ENCODE measurements at places on chromosomes 1 and 21. TPM values are rescaled to one million over a fixed set of nuclear protein-coding genes. Genes with fewer than 3 reads are reported as not detected.

EDN2 gene
- not detected for total RNA-seq

CFHR3 gene
- not detected for total RNA-seq

GPATCH2 gene
- total RNA-seq, result 12.2 TPM

KPRP gene
- not detected for total RNA-seq

OMA1 gene
- 52.5 TPM for total RNA-seq

NAXE gene
- 60.8 TPM for total RNA-seq

DNA sequence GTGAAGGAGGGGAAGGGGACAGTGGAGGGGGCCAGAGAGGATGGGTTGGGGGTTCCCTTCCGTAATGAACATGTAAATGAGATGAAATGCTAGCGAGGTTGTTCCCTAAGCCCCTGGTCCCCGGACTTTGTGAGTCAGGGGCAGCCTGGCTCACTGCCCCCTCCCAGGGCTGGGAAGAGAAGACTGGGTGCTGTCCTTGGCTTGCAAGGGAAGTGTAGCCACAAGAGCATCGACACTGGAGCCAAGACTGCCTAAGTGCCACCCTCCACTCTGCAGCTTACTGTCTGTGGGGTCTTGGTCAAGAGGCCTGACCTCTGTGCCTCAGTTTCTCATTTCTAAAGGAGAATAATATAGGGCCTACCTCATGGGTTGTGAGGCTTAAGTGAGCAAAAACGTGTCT, 483 bp downstream of the PEAR1 start:
- DNase-seq, result no peak

DNA sequence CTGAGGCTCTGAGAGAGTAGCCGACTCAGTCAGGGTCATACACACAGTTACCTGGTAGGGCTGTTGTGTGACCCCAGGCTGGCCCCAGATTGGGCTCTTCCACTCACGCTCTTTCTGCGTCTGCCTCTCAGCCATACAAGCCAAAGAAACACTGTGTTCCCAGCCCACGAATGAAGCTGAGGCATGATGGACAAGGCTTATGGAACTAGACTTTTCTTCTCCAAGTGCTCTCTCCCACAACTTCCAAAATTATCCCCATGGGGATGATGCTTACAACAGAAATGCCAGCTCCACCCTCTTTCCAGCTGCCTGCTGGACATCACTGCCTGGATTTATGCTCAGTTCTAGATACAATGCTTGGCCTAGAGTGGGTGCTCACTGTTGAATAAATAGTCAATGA, 102.8 kb upstream of the JUN start:
- DNase-seq, result no peak

- no peak for DNase-seq
Observed at GRCh38 chr1:175810305-175810704, 66.9 kb upstream of the TNR start.

DNA sequence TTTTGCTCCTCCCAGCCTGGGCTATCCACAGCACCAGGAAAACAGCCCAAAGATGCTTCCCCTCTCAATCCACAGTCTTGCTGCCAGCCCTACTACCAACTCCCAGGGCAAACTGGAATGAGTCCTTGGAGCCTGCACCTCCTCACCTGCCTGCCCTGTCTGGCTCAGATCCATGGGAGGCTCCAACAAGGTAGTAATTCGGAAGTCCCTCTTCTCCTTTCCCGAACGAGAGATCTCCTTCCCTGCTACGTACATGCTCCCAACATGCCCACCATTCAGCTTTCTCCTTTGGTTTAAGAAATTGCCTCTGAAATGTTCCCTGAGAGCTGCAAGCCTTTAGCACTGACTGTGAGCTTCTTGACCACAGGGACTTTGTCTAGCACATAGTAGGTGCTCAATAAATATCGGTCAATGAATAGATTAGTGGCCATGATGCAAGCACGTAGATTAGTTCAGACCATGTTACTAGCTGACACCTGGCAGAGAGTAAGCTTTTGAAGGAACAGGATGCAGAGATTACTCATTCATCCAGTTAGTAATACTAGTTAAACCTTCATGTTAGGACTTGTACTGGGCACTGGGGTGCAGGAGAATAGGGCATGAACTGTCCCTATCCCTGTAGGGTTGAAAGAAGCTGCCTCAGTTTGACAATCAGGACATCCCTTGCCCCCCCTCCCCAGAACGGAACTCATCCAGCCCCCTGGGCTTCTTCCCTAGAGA, 80.1 kb downstream of the DISP3 start:
- DNase-seq, result no peak

DNA sequence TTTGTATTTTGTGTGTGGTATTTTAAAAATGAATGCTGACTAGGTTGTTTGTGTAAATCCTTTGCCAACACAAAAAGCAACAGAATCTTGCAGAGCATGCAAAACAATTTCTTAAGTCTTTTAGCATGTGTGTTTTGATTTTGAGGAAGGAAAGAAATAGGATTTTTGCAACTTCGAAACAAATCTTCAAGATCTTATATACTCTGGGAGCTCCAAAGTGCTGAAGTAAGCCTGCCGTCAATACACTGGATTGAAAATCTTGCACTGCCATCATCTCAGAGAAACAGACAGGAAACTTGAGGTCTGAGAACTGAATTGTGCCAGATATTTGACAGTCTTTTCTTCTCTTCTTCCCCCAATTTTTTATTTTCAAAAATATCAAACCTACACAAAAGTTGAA, 29.3 kb upstream of the DISP1 start:
- DNase-seq, result no peak

- no peak for DNase-seq
Observed at GRCh38 chr1:68521286-68521685, 24.4 kb upstream of the DEPDC1 start.

DNA sequence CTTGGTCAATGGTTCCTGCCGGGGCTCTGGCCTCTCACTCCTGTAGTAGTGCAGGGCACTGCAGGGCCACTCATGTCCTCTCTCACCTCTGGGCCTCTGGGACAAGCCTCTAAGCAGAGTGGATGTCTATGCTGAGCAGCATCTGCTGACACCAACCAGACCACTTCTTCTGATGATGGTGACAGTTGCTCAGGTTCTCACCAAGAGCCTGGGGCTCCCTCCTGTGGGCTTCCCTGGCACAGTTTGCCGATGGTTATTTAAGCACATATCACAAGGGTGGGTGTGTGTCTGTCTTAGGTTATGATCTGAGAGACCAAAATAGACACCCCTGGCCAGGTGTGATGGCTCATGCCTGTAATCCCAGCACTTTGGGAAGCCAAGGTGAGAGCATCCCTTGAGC, 17.4 kb upstream of the GPR137B start:
- DNase-seq, result no peak

- DNase-seq, result no peak
Observed at GRCh38 chr21:39439232-39439631, 6.3 kb downstream of the LCA5L start.

- no peak for DNase-seq
Observed at GRCh38 chr1:92262516-92262915, 36.3 kb downstream of the GLMN start.

GRCh38 chr1:203096566-203096965, 10.8 kb upstream of the MYOG start:
- DNase-seq, result no peak

DNA sequence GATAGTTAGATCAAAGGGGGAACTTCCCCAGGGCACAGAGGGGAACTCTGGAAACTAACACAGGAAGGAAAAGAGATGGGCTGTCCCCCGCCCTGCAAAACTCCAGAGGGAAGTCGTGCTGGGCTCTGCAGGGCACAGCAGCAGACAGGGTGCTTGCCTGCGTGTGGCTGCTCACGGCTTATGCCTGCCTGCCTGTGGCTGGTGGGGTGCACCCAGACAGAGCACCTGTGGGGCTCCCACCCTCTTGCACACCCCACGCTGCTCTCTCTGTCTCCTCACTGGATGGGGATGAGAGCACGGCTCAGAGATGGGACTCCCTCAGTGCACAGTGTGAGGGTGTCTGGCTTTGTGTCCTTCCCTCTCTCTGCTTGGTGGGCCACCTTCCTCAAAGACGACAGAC, 13.5 kb upstream of the ETV3L start:
- peak; percentile 56 for DNase-seq

DNA sequence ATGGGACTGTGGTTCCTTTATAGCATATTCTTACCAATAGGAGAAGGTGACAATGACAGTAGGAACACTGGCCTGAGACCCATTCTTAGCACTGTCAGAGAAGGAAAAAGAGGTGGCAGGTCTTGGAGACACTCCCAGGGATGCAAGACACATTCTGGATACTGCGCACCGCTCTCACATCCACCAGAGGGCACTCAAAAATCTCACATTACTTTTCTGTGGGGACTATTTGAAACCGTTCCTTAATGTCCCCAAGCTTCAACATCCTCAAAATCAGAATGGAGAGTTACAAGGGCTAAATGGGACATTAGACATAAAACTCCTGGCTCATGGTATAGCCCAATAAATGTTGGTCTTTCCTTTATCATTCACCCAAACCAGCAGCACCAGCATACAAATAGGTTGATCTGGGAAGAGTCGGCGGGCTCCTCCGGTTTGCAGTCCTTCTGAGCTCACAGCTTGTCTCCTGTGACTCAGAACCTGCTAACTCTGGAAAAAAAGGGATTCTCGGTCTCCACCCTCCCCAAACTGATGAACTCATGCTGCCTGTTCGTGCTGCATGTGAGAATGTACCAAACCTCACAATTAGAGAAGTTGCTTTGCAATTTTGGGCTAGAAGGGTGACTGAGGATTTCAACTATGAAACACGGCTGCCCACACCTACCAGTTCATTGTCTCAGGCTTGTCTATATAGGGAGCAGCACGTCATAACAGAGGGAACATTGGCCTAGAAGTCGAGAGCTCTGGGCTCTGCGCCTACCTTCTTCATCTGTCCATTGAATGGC, 40.2 kb downstream of the IL12RB2 start:
- no peak for DNase-seq

DNA sequence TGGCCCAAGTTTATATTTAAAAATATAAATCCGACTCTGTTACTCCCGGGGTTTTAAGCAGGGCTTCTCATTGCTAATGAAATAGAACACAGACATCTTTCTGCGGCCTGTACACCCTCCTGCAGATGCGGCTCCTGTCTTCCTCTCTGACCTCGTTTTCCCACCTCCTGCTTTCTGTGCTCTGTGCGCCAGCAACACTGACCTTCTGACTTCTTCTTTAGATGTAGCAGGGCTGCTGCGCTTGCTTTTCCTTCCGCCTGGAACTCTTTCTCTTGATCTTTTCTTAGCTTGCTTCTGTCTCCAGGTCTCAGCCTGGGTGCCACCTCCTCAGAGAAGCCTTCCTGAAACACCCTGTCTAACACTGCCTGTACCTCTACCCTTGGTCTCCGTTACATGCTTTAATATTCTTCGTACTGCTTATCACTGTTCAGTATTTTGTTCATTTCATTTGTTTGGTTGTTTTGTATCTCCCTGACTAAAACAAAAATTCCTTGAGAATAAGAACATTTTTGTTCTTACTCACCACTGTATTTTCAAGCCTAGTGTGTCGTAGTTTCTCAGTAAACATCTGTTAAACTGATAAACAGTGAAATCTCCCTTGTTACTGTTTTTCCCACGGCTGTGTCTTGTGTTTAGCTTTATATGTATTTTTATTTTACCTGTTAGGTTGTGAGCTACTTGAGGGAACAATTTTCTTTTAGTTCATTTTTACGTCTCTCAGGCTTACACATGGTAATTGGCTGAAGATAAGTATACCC, 79.0 kb downstream of the ST3GAL3 start:
- peak; percentile 67 for DNase-seq

- DNase-seq, result no peak
Observed at GRCh38 chr21:16563795-16564194, 834.0 kb downstream of the USP25 start.

DNA sequence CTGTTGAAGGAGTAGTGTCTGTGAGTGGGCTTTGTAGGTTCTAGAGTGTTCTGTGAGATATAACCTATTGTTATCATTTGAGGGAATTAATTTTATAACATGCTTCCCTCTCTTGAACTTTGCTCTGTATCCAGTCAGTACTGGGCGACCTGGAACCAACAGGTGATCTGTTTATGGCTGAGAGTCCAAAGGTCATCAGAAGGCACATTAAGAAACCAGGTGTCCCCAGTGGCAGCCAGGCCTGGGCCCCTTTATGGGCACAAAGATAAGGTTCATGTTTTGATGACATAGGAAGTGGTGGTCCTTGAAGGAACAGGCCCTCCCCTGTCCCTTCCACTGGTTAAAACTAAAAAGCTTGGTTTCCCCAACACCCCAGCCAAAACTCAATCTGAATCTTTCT, 61.1 kb downstream of the FHAD1 start:
- no peak for DNase-seq

DNA sequence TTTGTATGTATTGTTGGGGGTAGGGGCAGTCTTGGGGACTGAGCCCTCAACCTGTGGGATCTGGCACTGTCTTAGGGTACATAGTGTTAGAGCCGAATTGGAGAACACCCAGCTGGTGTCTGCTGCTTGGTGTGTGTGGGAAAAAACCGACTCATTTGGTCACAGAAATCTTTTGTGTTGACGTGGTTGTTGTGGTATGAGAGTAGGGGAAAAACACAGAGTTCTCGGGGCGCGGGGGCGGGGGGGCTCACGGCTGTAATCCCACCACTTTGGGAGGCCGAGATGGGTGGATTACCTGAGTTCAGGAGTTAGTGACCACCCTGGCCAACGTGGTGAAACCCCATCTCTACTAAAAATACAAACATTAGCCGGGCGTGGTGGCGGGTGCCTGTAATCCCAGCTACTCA, 15.3 kb upstream of the SRSF10 start:
- no peak for DNase-seq

- DNase-seq, result no peak
Observed at GRCh38 chr1:8214501-8215173, 103.3 kb upstream of the SLC45A1 start.

DNA sequence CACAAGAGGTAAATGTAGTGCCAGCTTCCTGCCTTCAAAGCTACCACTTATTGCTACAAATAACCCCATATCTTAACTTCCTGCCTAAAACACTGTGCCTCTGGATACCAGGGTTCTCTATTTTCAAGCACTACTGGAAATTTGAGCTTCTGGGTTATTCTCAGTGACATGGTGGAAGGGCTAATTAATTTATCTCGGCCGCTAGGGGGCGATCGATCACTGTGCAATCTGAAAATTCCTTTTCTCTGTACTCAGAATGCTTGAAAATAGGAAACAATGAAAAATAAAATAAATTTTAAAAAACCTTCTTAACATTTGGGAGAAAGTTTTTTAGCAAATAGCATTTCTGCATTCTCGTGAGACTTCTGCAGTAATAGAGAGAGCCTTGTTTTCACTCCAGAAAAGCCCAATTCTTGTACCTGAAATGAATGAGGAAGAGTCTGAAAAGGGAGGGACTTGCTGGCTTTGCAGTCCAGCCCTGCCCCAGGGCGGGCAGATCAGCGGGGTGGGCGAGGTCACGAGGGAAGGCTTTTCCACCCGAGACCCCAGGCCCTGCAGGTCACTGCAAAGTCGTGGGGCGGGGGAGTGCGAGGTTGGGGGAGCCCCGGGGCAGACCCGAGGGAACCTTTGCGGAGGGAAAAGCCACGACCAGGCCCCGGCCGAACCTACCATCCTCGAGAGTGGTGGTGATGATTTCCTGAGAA, 276.7 kb downstream of the PCP4 start:
- DNase-seq, result no peak

- DNase-seq, result no peak
Observed at GRCh38 chr21:34360488-34361241, 3.1 kb upstream of the KCNE2 start.

DNA sequence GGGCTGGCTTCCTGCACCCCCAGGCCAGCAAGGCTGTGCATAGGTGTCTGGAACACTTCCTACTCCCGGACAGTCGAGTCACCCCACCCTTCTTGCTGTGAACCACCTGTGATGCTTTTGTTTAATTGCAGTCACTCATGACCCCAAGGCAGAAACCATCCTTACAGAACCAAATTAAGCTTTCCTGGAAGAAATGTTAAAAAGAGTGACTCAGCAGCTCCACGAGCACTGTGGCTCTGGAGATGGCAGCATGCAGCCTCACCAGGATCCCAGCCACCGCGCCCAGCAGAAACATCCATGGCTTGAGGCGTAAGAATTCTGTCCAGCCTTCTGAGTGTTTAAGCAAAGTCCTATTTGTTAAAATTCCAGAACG, 28.8 kb downstream of the SNAP47 start:
- DNase-seq, result no peak

Data from sigmoid colon (tissue), 7 donors.